KBM-7 (cell line): ENCODE measurements at places on chromosomes 2 and 18.

DNA sequence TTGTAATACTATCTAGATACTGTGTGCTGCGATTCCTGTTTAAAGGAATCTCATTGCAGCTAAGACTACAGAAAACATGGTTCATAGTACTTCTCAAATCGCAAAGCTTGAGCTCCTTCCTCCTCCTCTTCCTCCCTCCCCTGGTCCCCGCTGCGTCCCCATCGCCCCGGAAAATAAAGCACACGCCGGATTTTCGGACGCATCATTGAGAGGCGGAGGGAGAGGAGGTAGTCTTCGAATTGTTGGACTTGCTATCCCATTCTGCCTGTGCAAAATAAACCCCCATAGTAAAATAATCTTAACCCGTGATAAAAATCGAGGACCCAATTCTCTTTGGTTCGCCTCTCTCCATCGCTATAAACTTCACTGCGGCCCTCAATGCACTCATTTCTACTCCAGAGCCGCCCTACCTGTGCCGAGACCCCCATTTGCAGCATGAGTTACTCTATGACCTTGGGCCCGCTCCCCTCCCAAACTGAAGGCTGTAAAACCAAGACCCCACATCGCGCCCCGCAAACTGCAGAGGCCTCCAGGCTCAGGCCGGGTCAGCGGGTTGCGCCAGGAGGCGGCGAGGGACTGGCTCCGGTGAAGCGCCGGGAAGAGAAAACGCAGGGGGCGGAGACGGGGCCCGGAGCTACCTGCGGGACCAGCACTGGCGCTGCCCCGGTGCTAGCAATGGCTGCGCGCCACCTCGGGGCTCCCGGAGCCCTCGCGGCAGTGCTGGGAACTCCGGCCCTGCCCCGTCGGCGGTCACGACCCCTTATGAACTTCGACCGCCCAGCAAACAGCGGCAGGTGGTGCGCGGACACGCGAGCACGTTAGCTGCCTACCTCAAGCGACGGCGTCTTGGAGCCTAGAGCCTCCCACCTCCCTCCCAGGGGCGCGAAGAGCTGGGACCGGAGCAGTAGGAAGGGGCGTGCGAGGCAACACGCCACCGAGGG, 649 bp downstream of the ESCO1 start:
- DNase-seq = peak; percentile 34

- no peak for DNase-seq
Measured at GRCh38 chr18:25675123-25675850, 323.3 kb upstream of the ZNF521 start.

DNA sequence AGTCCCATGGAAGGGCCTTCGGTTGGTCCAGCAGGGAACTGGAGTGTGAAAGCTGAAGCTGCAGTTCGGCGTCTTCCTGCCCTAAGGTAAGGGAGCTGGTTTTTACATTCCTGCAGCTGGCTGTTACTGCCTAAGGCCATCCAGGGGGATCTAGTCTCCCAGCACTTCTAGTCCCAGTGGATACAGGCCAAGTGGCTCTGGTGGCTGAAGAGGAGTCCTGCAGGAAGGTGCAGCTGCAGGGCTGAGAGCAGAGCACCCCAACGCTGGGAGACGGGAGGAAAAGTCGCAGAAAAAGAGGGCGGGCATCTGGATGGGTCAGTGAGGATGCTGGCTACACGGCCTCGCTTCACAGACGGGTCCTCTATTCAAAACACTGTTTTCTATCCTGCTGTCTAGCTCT, 225.0 kb upstream of the HS6ST1 start:
- DNase-seq = no peak

- DNase-seq = no peak
Measured at GRCh38 chr2:17899871-17900270, 21.4 kb downstream of the KCNS3 start.

GRCh38 chr2:85342156-85342555, 12.2 kb downstream of the RETSAT start:
- no peak for DNase-seq

GRCh38 chr2:225100856-225101294, 58.6 kb upstream of the DOCK10 start:
- no peak for DNase-seq

DNA sequence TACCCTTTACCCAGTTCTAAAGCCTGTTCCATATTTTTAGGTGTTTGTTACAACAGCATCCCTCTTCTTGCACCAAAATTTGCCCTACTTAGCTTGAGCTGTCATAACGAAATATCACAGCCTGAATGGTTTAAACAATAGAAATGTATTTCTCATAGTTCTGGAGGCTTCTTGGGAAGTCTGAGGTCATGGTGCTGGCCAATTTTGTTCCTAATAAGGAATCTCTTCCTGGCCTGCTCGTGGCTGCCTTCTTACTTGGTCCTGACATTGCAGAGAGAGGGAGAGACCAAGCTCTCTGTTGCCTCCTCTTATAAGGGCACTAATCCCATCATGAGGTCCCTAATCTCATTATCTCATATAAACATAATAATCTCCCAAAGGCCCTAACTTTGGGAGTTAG, 267.8 kb downstream of the PID1 start:
- no peak for DNase-seq
